ENCODE measurements at places on chromosomes 11 and 22.

DNA sequence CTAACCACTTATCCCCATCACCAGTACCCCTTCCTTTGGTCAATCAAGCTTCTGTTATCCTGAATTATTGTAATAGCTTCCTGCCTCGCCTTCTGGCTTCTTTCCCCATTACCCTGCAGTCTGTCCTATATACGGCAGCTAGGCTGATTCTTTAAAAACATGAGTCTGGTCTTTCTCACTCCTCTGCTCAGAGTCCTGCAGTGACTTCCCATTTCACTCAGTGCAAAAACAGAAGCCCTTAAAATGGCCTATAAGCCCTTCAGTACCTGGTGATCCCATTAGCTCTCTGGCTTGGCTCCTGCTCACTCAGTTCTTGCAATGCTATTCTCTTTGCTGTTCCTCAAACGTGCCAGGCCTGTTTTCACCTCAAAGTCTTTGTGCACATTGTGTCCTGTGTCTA is 58.4 kb downstream of the JRKL start:
- DNase-seq = no peak

DNA sequence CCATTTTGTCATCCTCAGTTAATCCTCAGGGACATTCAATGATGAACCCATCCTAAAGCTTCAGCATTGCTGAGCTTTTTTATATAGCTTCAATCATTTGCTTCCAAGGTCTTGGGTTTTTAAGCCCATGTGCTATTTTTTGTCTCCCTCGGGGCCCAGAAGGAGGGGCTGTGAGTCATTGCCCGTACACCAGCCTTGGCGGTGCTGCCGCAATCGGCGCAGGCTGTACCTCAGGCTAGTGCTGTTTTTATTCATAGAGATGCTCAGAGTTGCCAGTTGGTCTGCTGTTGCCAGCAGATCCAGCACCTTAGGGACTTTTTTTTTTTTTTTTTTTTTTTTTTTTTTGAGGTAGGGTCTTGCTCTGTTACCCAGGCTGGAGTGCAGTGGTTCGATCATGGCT is 35.5 kb downstream of the ACO2 start:
- peak; percentile 60 for DNase-seq

GRCh38 chr11:91220476-91221202 is 997.8 kb upstream of the CHORDC1 start:
- DNase-seq = no peak

- DNase-seq = no peak
Measured at GRCh38 chr11:7592711-7593110, 78.9 kb downstream of the PPFIBP2 start.

DNA sequence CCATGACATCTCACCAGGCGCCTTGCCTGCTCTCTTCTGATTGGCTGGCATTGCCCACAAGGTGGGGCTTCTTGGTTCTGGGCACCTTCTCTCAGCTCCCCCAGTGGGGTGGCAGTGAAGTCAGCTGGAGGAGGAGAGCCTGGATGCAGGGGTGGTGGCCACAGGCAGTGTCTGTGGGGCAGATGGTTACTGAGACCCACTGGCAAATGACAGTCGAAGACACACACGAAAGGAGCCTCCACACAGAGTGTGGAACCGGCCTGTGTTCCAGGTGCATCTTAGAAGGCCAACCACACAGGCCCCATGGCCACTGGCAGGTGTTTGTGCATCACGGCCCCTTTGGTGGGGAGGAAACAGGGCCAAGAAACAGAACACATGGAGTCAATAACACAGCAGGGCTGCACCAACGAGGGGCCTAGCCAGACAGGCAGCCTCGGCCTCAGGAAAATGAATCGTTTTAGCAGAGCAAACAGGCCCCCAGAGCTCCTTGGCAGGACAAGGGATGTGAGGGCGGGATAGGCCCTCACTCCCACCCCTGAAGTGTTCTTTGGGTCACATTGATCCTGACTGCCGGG is 683.4 kb downstream of the TBC1D22A start:
- DNase-seq = no peak

- no peak for DNase-seq
Measured at GRCh38 chr11:68818181-68818580, 23.5 kb downstream of the CPT1A start.

DNA sequence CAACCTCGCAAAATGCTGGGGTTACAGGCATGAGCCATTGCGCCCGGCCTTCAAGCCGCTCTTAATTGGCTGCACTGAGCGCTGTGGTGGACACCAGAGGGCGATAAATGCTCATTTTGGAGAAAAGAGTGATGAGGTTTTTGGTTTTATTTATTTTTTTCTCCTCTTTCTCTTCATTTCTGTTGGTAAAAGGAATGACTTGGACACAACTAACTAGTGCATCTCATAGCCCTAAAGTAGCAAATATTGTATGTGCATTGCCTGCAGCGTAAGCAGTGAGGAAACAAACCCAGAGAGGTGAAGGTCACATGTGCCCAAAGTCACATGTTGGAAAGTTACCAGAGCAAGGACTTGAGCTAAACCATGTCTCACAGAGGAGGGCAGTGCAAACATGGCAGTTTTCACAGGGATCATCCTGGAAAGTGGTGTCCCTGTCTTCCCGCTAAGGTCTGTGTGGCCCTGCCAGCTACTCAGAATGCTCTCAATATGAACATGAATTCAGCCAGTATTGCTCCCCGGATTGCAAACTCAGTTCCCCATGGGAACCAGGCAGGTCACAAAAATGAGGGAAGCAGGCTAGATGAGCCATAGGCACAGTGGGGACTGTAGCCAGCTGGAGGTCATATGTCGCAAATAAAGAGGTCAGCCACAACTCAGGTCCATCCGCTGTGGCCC is 8.6 kb upstream of the CD82 start:
- peak; percentile 80 for DNase-seq

GRCh38 chr11:27076121-27076589 is 35.5 kb downstream of the BBOX1 start:
- no peak for DNase-seq

DNA sequence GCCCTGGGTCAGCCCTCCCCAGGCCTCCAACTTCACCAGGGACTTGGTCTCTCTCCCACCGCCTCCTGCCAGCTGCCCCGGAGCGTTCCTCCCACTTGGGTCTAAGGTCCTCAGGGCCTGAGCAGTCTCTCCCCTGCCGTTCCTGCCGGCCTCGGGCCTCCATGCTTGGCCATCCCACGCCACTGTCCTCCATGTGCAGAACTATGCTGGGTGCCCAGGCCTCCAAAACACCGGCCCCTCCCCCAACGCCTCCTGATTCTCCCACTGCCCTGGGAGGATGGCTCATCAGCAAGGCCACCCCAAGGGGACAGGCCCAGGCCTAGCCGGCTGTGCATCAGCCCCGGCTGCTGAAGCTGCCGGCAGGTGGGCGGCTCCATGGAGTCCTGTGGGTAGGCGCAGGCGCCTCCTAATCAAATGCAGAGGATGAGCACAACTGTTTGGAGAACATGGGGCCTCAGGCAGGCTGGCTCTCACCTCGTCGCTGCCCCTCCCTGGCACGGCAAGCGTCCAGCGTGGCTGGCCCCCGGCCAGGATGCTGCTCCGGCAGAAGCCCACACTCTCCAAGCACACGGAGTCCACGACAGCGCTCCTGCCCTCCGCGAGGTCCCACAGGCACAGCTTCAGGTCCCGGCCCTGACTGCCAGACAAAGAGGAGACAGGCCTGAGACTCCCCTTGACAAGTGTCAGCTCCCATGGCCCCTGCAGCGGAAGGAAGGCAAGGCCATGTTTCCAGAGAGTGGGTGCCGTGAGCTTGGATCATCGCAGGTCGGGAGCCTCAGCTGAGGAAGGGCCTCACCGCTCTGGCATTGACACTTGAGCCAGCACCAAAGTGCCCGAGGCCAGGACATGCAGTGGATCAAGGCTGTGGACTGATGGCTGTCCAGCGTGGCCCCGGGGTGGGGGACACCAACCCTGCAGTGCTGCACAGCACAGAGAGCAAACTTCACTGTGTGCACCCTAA is 42.6 kb downstream of the GNB1L start:
- DNase-seq = no peak

GRCh38 chr11:11626128-11626527 is 4.3 kb upstream of the GALNT18 start:
- DNase-seq = no peak

GRCh38 chr11:57124917-57125316 is 56.8 kb upstream of the LRRC55 start:
- DNase-seq = no peak

DNA sequence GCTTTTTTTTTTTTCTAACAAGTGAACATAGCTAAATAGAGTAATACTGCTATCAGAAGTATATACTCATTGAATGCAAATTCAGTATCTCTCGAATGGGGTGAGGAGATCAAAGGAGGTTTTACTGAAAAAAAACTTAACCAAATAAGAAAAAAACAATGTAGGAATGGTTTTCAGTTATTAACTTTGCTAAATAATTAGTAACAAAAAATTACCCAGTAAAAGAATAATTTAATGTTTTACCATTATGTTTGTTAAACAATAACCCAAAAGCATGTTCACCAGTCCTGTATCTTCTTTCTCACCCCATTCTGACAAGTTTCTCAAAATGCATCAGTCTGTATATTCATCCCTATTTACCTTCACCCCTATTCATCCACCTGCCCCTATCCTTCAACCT is 22.6 kb upstream of the CTSC start:
- DNase-seq = no peak

DNA sequence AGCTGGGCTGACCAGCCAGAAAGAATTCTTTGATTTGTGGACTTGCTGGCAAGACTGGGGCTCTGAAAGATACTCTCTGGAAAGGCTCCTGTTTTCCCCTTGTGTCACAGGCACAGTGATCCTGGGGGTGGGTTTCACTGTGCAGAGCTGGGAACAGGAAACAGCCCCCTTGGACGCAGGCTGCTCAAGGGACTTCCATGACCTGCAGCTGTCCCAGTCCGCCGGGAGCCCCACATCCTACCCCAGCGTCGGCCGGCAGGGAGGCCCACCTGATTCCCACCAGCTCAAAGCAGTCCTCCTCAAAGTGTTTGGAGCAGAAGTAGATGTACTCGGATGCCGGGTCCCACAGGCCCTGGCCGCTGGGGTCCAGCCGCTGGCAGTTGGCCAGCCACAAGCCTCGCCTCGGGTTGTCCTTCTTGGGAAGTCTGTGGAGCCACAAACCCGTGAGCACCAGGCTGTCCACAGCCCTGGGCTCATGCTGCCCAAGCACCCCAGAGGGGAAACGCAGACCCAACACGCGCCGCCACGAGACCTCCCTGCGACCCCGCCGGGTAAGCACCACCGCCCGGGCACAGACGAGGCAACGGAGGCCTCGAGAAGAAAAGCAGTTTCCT is 824 bp downstream of the THAP7 start:
- no peak for DNase-seq

- DNase-seq = no peak
Measured at GRCh38 chr22:23118647-23119493, 22.9 kb downstream of the RSPH14 start.

DNA sequence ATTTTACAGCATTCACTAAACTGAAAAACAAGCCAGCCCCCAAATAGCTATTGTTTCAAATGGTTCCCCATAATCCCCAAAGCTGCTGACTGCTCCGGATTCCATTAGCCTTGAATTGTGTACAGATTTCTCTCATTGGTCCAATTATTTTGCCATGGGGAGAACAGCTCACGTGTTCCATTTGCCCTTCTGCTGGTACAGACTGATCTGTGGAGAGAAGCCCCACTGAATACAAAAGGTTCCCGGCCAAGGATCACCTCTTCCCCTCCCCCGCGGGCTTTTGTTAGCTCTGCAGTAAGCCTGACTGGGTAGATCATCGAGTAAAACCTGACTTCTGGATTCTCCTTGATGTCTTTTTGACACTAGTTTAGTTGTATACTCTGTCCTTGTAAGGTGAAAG is 9.1 kb upstream of the MAPK8IP1 start:
- DNase-seq = no peak

DNA sequence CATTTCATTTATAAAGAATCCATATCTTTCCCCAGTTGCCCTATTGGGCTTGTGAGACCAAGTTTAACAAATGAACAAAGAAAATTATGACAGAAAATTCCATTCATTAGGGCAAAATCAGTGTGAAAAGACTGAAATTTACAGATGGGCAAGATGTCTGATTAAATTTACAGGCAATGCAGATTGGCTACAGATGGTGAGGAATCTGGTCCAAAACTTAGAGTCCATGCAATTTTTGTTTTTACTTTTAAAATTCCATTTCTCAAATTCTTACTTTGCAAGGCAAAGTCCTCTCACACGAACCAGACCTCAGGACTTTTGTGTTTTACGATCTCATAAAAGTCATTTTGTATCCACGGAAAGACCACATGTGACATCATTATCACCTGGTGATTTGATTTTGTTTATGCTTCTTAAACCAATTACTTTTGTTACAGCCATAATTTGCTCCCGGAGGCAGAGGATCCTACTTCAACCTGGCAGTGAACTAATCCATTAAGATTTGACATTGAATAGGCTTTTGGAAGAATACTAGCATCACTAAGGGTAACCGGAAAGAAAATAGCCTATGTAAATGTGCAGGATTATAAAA is 843.7 kb upstream of the CHORDC1 start:
- no peak for DNase-seq
